Mononuclear cell (primary cell): ENCODE measurements at places on chromosomes 7 and 10. TPM values are rescaled to one million over a fixed set of nuclear protein-coding genes. Genes with fewer than 3 reads are reported as not detected.

The SPDYE11 gene
- not detected for total RNA-seq

The ENTPD1 gene
- 30.1 TPM for total RNA-seq

The NKX6-2 gene
- not detected for total RNA-seq

The LRIT1 gene
- total RNA-seq, result not detected

The BTBD16 gene
- total RNA-seq, result not detected

The PODXL gene
- 0.21 TPM for total RNA-seq

The CLCN1 gene
- 0.21 TPM for total RNA-seq

The TMEM213 gene
- total RNA-seq, result not detected

The SMKR1 gene
- 0.31 TPM for total RNA-seq

The FAM131B gene
- total RNA-seq, result 0.84 TPM

The TYSND1 gene
- total RNA-seq, result 6.1 TPM

The COL28A1 gene
- total RNA-seq, result 0.42 TPM

The WNT2 gene
- total RNA-seq, result under 0.01 TPM

The HGF gene
- total RNA-seq, result 2.7 TPM

The PDE1C gene
- not detected for total RNA-seq

The KLLN gene
- total RNA-seq, result 0.84 TPM

The CYP2C19 gene
- total RNA-seq, result not detected

The AEBP1 gene
- total RNA-seq, result 5.4 TPM

The AQP1 gene
- 0.42 TPM for total RNA-seq

The NME8 gene
- total RNA-seq, result 1.7 TPM

The TLL2 gene
- total RNA-seq, result not detected

The IRF5 gene
- total RNA-seq, result 26.7 TPM

The CRPPA gene
- total RNA-seq, result 0.63 TPM

The RBP4 gene
- total RNA-seq, result not detected

The NEUROD6 gene
- not detected for total RNA-seq

The FAM25G gene
- not detected for total RNA-seq

The RASA4 gene
- 52.6 TPM for total RNA-seq
